EH (cell line): ENCODE measurements at places on chromosomes 7 and 10.

DNA sequence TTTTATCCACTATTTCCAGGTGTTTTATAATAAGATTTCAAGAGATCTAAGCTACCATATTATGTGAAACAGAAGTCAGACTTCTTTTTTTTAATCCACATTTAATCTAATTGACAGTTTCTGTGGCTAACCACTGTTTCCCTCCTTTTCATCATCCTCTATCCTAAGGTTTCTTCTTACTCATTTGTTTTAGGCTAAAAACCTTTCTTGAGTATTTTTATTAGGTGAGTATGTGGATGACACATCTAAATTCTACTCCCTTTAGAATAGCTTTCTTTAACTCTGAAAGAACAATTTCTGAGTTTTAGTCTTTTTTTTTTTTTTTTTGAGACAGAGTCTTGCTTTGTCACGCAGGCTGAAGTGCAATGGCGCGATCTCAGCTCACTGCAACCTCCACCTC, 62.7 kb downstream of the NPY start:
- no peak for DNase-seq

- DNase-seq = no peak
Observed at GRCh38 chr10:11876805-11877590, 53.8 kb downstream of the PROSER2 start.

DNA sequence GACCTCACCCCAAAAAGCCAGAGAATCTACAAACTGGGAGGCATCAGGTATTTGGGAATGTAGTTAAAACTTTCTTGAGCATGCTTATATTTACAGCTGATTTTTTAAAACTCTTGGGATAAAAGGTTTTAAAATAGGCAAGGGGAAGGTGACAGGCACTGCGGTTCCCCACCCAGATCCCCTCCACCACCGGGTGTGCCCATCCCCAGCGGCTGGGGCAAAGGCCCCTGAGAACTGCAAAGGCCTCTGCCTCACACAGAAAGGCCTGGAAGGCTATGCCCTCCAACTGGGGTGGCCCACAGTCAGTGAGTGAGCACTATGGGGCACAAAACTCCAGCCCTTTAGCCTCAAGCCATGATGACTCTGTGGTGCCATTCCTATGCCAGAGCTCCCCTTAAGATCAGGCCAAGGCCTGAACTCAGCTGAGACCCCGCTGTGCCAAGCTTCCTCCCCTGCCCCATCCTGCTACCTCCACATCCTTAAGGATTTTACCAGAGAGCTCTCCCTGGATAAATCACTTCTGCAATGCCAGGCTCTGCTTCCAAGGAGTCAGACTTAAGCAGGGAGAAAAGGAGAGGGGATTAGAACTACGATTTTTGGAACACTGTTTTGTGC, 299.1 kb downstream of the GRID1 start:
- DNase-seq = no peak

- no peak for DNase-seq
Observed at GRCh38 chr7:153258686-153259085, 499.1 kb downstream of the ACTR3B start.

- DNase-seq = no peak
Observed at GRCh38 chr10:120456143-120456625, 843 bp upstream of the PLPP4 start.

GRCh38 chr7:2468227-2468626, 8.0 kb downstream of the GRIFIN start:
- DNase-seq = no peak

DNA sequence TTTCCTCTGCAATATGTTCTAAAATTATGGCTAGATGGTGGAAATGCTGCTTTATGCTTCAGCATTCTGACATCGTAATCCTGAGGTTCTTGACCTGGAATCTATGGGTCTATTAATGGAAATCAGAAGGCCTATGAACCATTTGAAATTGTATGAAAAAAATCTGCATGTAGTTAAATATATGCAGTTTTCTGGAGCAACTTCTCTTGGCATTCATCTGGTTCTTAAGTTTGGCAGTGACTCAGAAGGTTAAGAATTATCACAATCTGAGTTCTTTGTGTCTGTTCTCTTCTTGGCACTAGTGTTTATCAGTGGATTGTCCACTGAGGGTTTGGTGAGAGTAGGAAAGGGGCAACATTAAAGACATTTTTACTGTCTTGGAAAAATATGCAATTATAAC, 71.1 kb upstream of the FZD1 start:
- DNase-seq = peak; percentile 73

- peak; percentile 95 for DNase-seq
Observed at GRCh38 chr7:134619627-134620331, 26.9 kb upstream of the BPGM start.

GRCh38 chr10:84701370-84701720, 373.0 kb downstream of the CCSER2 start:
- DNase-seq = no peak

GRCh38 chr7:13979671-13980435, 9.6 kb downstream of the ETV1 start:
- DNase-seq = peak; percentile 42

- DNase-seq = no peak
Observed at GRCh38 chr7:82152858-82153257, 290.7 kb downstream of the CACNA2D1 start.

DNA sequence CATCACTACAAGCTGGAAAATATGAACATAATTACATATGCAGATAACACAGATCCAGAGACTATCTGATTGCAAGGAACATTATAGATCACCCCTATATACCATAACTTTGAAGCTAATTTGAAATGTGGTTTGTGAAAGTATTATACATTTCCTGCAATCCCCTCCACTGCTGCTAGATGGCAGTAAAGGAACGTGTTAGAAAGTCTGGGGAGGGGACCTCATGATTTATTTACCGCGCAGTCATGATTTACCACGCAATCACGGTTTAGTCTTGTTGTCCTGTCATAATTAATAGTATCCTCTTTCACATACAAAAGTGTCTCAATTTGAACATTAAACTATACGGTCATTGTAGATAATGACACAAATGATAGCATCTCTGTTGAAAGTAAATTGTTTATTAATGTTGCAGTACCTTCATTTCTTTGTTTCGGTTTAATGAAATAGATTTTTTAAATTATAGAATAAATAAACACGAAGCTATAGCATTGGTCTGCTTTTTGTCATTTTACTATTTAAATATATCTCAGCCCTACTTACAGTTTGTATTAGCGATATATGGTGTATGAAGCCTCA, 145.3 kb upstream of the PRSS1 start:
- peak; percentile 66 for DNase-seq

GRCh38 chr7:24885305-24885704, 94.7 kb downstream of the OSBPL3 start:
- no peak for DNase-seq

DNA sequence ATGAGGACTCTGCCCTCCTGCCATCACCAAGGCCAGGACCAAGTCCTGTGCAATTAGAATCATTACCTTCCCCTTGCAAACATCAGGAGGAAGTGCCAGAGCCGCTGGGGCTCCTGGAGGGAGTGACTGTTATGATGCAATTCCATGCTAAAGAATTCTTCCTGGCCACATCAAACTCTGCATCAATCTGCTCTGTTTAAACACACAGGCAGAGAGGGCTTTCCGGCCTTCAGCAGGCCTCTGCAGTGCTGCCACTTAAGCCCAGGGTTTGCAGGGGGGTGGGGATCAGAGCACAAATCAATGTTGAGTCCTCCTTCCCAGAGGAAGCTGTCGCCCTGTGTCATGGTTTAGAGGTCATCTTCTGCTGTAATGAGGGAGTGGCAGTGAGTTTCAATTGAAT, 58.1 kb downstream of the CTBP2 start:
- peak; percentile 81 for DNase-seq

DNA sequence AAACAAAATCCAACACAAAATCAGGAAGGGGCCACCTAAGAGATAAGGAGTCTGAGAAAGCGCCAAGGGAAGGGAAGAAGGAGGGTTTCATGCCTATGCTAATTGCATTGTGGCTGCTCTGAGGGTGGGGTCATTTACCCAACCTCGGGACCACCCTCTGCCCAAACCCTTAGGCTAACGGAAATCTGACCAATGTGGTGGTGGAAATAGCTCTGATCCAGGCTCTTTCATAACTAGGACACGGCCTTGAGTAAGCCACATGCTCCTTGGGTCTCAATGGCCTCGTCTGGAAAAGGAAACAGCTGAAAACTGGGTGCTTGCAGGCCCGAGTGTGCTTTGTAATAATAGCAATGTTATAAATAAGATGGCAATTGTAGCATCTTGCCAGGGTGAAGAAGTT, 14.9 kb upstream of the SRGN start:
- DNase-seq = no peak

DNA sequence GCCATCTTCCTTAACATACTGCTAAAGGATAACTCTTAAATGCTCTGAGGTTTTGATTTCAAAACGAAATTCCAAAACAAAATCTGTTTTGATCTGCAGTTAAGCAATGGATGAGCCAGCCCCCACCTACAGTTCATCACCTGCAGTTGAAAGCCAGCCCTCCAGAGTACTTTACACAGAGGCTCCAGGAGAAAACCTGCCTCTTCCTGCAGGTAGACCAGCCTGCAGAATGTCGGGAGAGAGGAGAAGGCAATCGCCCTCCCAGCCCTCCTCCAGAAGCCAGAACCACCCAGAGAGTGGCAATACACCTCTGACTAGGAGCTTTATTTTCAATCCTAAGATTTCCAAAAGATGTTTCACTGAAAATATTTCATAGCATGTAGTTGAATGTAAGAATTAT, 798.1 kb downstream of the GATA3 start:
- no peak for DNase-seq

DNA sequence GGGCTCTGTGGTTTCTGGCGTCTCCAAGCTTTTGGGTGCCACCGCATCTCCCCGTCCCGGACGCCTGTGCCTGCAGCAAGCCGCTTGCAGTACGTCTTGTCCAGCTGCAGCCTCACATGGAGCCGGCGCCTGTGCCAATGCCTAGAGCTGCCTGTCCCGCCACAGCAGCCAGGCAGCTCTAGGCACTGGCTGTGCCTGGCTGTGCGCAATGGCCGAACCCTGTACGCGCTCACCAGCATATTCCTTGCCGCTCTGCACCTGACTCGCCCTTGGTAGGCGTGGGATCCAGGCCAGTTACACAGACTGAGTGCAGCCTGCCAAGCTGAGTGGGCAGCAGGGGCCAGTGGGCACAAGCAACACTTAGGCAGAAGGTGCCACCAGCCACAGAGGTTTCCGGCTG, 381.2 kb upstream of the SORCS1 start:
- DNase-seq = no peak

DNA sequence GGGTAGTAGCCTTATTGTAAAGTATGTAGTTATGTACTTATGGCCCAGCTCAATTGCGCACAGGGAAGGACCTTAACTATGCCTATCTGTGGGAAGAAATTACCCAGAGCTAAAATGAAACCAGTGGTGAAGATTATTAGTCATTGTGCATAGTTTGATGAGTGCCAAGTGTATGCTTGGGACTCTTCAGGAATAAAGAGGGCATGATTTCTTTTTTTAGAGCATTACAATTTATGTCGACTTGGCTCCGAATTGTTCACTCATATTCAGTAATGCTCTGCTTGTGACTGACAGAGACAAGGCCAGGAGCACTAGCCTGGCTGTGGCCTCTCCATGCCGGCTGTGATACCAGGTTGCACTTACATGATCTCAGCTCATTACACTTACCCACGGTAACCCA, 269.5 kb downstream of the TRIL start:
- peak; percentile 62 for DNase-seq

- no peak for DNase-seq
Observed at GRCh38 chr10:126108693-126109092, 212.3 kb downstream of the FANK1 start.

- peak; percentile 30 for DNase-seq
Observed at GRCh38 chr7:92749327-92749755, 87.0 kb downstream of the CDK6 start.

GRCh38 chr10:5592070-5592469, 67.3 kb downstream of the CALML3 start:
- DNase-seq = no peak

GRCh38 chr7:47340517-47340916, 241.4 kb downstream of the TNS3 start:
- DNase-seq = no peak

DNA sequence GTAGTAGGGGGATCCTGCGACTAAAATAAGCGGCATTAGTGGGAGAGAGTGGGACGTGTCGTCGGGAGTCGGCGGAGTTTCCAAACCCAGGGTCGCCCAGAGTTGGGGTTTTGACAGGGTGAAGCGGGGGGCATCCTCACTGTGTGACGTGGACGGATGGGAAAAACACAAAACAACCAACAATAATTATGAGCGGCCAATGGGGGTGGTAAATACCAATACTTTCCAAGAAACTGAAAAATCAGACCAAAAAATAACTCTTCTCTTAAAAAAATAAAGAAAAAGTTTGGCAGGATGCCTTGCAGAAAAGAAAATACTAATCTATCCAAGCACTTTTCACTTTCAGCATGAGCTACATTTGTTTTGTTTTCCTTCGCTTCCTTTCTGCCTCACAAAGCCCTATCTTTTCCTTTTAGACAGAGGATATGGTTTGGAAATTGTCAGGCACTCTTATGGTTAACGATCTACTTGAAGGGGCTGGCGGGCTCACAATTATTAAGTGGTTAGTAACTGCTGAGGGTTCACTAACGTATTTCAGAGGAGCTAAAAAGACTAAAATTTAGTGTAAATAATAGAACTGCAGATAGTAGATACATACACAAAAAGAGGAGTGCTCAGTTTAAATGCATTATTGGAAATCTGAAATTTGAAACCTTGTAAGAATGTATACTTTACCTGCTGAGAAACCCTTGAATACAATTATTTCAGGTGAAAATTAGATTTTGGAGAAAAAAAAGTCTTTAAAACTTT, 802 bp upstream of the CDK6 start:
- DNase-seq = peak; percentile 52

DNA sequence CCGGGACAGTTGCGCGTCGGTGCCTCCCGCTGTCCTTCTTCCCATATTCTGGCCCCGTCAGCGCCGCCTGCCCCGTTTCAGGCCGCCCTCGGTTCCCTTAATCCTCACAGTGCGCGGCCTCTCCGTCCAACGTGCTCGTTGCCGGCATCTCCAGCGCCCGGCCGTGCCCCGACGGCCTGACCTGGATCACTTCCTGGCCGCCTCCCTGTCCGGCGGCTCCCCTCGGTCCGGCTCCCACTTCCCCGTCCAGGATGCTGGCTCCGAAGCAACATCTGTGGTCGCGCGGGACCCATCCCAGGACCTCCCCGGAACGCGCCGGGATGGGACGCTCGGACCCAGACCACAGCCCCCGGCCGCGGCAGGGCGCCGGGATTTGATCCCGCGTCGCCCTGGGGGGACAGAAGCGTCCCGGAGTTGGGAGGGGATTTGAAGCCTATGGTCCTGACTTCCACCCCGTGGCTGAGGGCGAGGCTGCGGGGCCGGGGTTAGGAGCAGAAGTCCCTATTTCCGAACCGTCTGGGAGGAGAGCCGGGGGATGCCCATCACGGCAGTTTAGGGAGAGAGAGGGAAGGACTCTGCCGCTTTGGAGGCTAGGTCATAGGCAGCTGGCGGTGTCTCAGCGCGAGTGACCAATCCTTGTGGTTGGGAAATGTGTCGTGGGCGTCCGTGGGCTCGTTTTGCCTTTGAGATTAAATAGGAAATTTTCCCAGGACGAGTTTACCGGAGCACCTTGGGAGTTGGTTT, 53.8 kb downstream of the KCTD7 start:
- peak; percentile 56 for DNase-seq

- peak; percentile 79 for DNase-seq
Observed at GRCh38 chr7:79789584-79790345, 336.3 kb upstream of the MAGI2 start.

GRCh38 chr7:93895859-93896600, 5.5 kb upstream of the TFPI2 start:
- DNase-seq = no peak
